ENCODE measurements at places on chromosomes 3 and 15. TPM values are rescaled to one million over a fixed set of nuclear protein-coding genes. Genes with fewer than 3 reads are reported as not detected.

GRCh38 chr3:136562026-136562425, 190.2 kb downstream of the STAG1 start:
- no peaks in the 10 kb centered on the region for H3K4me1 ChIP-seq
- no peak overlapping the region for H3K4me3 ChIP-seq

- no peak overlapping the region for H3K27ac ChIP-seq
- no peak for DNase-seq
- no peaks in the 10 kb centered on the region for H3K36me3 ChIP-seq
- H3K4me3 ChIP-seq, result no peak overlapping the region
These were observed 3.1 kb downstream of the PPP1R2 start for GRCh38 chr3:195540027-195540426.

DNA sequence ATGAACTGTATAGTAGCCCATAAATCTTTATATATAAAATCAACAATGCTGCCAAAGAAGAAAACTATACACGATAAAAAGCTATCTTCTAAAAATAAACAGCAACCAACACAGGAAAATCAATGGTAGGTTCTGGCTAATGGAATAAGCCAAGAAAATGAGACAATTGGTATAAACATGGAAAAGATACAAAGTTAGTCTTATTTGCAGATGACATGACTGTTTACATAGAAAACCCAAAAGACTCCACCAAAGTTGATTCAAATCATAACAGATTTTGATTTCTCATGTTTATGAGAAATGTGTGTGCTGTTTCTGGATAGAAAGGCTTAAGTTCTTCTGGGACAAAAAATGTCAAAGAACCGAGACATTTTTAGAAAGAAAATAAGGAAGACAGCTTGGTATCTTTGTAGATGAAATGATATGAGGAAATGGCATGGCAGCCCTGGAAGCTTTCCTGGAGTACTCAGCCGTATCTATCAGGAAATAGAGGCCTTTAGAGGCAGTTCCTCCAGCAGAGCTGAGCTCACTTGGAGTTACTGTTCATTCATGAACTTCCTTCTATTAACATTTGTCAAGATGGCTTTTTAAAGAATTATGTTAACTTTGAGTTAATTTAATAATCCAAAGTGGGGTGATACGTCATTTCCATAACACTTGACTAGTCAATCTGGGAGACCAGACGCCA, 36.7 kb upstream of the VILL start:
- H3K4me3 ChIP-seq, result no peak overlapping the region
- H3K36me3 ChIP-seq, result no peaks in the 10 kb centered on the region
- no peaks in the 10 kb centered on the region for H3K27me3 ChIP-seq
- no peak overlapping the region for H3K27ac ChIP-seq
- no peak for DNase-seq

DNA sequence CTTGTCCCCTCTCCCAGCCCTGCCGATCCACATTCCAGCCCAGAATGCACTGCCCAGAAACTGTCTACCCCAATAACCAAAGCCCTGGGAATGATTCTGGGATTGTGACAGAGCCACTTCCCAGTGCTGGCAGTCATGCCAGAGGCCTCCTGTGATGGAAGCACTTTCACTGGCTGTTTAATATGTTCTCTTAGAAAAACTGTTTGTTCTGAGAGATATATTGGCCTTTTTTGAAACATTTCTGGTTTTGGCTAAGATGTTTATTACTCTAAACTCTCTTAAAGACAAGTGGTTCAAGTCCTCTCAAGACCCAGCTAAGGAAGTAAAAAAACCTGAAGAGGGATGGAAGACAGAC, 74.0 kb upstream of the HACD2 start:
- peak overlapping the region; percentile 80 for H3K27ac ChIP-seq
- H3K4me3 ChIP-seq, result no peak overlapping the region
- DNase-seq, result peak; percentile 42

DNA sequence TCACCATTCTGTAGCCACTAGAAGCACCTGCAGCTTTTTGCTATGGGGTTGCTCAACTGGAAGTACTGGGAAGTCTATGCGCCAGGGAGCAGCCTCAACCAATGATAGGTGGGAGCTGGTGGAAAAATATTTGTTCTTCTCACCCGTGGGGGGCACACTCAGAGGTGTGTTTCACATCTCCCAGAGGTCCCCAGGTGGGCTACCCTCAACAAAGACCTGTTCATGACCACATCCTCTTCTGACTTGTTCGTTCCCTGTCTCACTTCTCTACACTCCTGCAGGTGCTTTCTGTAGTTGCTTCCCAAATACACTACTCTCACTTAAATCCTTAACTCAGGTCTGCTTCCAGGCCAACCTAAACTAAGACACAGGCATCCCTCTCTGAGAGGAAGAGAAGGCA, 3.6 kb downstream of the CAMP start:
- no peaks in the 10 kb centered on the region for H3K4me1 ChIP-seq
- no peak for DNase-seq
- no peak overlapping the region for H3K4me3 ChIP-seq
- no peaks in the 10 kb centered on the region for H3K36me3 ChIP-seq
- no peak overlapping the region for H3K27ac ChIP-seq
- no peaks in the 10 kb centered on the region for H3K27me3 ChIP-seq

DNA sequence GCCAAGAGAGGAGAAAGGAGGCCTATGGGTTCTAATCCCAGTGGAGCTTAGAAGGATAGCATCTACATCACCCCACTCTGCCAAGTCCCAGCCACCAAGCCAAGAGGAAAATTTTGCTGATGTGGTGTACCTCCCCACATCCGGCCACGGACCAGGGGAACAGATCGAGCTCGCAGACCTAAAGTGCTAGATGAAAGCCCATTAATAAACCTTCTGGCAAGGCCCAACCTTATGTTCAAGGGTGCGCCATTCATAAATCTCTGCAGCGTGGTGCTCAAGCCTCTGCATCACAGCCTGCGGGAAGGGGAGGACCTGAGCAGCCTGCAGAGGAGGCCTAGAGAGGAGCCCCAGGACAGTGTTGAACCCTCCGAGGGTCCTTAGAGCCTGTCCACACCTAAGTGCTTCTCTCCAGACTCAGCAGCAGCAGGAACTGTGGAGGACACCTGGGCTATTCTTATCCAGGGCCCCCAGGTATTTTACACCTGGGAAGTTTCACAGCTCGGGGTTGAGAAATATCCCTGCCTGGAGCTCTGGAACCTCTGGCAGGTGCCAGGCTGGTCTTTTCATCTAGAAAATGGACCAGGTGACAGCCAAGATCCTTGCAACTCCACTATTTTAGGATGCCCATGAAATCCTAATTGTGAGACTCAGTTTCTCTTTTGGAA, 68.0 kb downstream of the MRPL46 start:
- no peaks in the 10 kb centered on the region for H3K27me3 ChIP-seq
- no peak overlapping the region for H3K4me3 ChIP-seq
- H3K36me3 ChIP-seq, result no peaks in the 10 kb centered on the region

DNA sequence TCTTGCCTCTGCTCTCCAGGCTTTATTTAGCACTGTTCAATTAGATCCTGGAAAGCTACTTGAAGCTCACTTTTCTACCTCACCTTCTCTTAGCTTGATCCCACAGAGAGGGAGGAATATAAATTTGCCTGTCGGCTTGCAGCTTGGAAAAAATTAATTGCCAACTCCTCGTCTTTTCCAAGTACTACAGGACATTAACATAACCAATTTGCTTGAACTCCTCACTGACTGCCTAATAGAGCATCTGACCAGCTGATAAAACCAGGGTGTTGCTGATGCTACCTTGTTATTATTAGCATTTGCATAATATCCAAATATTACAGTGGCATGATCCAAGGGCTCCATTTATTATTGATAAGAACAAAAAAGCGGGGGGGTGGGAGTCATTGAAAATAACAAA, 561.8 kb downstream of the MCTP2 start:
- no peaks in the 10 kb centered on the region for H3K4me1 ChIP-seq
- H3K27me3 ChIP-seq, result no peaks in the 10 kb centered on the region
- H3K36me3 ChIP-seq, result no peaks in the 10 kb centered on the region
- no peak overlapping the region for H3K27ac ChIP-seq
- no peak for DNase-seq
- no peak overlapping the region for H3K4me3 ChIP-seq

DNA sequence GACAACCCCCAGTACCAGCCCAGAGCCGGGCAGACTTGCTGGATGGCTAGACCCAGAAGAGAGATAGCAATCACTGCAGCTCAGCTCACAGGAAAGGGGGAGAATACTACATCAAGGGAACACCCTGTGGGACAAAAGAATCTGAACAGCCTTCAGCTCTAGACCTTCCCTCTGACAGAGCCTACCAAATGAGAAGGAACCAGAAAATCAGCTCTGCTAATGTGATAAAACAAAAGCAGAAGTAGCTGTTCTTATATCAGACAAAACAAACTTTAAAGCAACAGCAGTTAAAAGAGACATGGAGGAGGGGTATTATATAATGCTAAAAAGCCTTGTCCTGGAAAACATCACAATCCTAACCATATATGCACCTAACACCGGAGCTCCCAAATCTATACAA, 283.3 kb downstream of the KLF13 start:
- H3K27me3 ChIP-seq, result no peaks in the 10 kb centered on the region
- DNase-seq, result no peak
- no peak overlapping the region for H3K27ac ChIP-seq
- no peaks in the 10 kb centered on the region for H3K4me1 ChIP-seq
- H3K4me3 ChIP-seq, result no peak overlapping the region

- no peaks in the 10 kb centered on the region for H3K27me3 ChIP-seq
- H3K27ac ChIP-seq, result no peak overlapping the region
- DNase-seq, result no peak
These were observed 449.2 kb downstream of the CNTN3 start for GRCh38 chr3:74165211-74165610.

DNA sequence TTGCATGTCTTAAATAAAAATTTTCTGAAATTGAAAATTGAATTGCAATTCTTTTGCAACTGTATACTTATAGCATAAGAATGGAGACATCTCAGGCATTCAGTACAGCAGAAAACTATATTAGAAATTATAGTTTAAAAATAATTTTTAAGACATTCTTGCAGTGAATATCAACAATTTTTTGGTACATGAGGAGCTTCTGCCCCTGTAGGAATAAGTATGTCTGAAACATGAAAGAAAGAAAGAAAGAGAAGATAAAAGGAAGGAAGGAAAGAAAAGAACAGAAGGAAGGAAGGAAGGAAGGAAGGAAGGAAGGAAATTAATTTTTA, 165.0 kb downstream of the GMNC start:
- DNase-seq, result no peak
- H3K27me3 ChIP-seq, result no peaks in the 10 kb centered on the region
- no peaks in the 10 kb centered on the region for H3K4me1 ChIP-seq
- no peaks in the 10 kb centered on the region for H3K36me3 ChIP-seq

DNA sequence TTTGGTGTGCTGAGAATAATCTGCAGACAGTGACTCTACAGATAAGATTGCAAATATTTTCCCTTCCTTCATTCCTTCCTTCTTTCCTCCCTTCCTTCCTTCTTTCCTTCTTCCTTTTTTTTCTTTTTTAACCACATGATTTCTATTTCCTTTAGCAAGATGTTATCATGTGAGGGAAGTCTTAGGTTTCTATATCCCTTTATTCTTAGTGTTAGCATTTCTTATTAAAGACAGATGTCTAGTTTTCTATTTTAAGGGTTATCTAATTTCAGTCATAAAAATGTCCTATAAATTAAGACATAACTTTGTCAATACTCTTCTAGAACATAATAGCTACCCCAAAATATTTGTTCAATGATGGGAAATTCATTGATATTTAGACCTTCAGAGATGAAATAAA, 470.9 kb downstream of the LPP start:
- H3K4me3 ChIP-seq, result no peak overlapping the region
- no peak for DNase-seq
- H3K4me1 ChIP-seq, result peaks cover 8% of the 10 kb centered on the region

Gene C3orf38
- total RNA-seq, result 11.9 TPM

- no peak overlapping the region for H3K27ac ChIP-seq
- DNase-seq, result no peak
- no peaks in the 10 kb centered on the region for H3K36me3 ChIP-seq
- no peaks in the 10 kb centered on the region for H3K27me3 ChIP-seq
- H3K4me3 ChIP-seq, result no peak overlapping the region
These were observed 120.9 kb downstream of the SLC9A9 start for GRCh38 chr3:143727391-143727790.

- H3K27ac ChIP-seq, result no peak overlapping the region
- no peaks in the 10 kb centered on the region for H3K36me3 ChIP-seq
- H3K4me3 ChIP-seq, result no peak overlapping the region
- no peaks in the 10 kb centered on the region for H3K27me3 ChIP-seq
These were observed 402.2 kb upstream of the CFAP20DC start for GRCh38 chr3:59451800-59452746.

Gene LTF
- 0.14 TPM for total RNA-seq

Gene CYP8B1
- total RNA-seq, result not detected

DNA sequence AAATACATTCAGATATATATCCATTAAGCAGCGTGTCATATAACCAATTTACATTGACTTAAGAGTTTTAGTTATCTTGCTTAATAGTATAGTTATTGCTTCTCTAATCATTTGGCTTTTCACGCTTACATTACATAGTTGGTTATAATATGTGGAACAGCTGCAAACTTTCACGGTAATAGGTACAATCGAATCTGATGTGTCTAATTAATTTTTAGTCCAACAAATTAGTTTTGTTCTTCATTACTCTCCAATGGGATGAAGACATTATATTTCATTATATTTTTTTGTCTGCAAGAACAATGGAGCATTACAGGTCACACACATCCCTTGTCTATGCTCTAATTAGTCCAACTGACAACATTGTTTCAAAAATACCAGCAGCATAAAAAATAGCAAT, 546.3 kb downstream of the ROBO2 start:
- H3K27ac ChIP-seq, result no peak overlapping the region
- no peak for DNase-seq
- H3K4me3 ChIP-seq, result no peak overlapping the region

- no peak overlapping the region for H3K4me3 ChIP-seq
- H3K27ac ChIP-seq, result peak overlapping the region; percentile 33
- H3K27me3 ChIP-seq, result no peaks in the 10 kb centered on the region
- H3K4me1 ChIP-seq, result no peaks in the 10 kb centered on the region
These were observed 144.2 kb upstream of the SNTN start for GRCh38 chr3:63508305-63508704.

DNA sequence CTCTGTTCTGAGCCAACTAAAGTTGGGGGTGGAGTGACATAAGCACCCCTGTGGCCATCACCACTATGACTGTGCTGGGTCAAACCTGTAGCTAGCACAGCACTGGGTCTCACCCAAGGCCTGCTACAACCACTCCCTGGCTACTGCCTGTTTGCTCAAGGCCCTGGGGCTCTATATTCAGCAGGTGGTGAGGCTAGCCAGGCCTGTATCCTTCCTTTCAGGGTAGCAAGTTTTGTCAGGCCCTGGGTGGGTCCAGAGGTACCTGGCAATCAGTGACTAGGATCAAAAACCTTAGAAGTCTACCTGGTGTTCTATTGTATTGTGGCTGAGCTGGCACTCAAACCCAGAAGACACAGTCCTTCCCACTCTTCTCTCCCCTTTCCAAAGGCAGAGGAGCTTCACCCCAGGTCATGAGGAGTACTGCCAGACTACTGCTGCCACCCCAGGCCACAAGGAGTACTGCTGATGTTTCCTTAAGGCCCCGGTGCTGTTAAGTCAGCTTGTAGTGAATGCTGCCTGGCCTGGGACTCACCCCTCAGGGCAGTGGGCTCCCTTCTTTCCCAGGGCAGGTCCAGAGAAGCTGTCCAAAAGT, 170.8 kb downstream of the IGSF11 start:
- H3K27ac ChIP-seq, result no peak overlapping the region
- H3K4me3 ChIP-seq, result no peak overlapping the region

Gene PCLAF
- total RNA-seq, result not detected

GRCh38 chr3:48679411-48680391, 6.0 kb downstream of the NCKIPSD start:
- no peaks in the 10 kb centered on the region for H3K27me3 ChIP-seq
- H3K4me3 ChIP-seq, result no peak overlapping the region
- DNase-seq, result no peak
- H3K36me3 ChIP-seq, result peaks cover 18% of the 10 kb centered on the region

Gene NUP210
- total RNA-seq, result 13.8 TPM
